Activated CD8-positive, alpha-beta memory T cell treated with anti-CD3 and anti-CD28 coated beads, Interleukin-2, amount 50 U/mL, for 48 hours (primary cell): ENCODE measurements at places on chromosomes 2 and 18.

- no peak for DNase-seq
These were observed 50.8 kb downstream of the PIAS2 start for GRCh38 chr18:46866523-46866922.

GRCh38 chr2:8989536-8990079, 13.9 kb downstream of the MBOAT2 start:
- DNase-seq, result no peak

GRCh38 chr2:237514474-237515130, 27.6 kb downstream of the MLPH start:
- no peak for DNase-seq

GRCh38 chr2:38602136-38602731, 494 bp downstream of the HNRNPLL start:
- DNase-seq, result peak; percentile 77

DNA sequence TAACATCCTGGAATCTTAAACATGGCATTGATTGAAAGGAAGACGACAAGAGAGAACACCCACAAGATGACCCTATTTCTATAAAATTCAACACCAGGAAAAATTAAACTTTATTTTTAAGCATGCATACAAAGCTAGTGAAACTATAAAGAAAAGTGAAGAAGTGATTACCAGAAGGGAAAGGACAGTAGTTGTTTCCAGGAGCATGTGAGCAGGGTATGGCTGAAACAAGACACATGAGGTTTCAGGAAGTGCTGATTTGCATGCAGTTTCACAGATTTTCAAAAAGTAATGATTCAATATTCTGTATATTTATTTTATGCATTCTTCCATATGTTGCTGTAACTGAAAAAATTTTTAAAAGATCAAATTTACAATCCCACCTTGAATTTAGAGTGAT, 24.6 kb upstream of the DAW1 start:
- DNase-seq, result no peak
